ENCODE measurements at places on chromosomes 1 and 21. TPM values are rescaled to one million over a fixed set of nuclear protein-coding genes. Genes with fewer than 3 reads are reported as not detected.

Gene OR14K1
- total RNA-seq = not detected

Gene F5
- 0.37 TPM for total RNA-seq

DNA sequence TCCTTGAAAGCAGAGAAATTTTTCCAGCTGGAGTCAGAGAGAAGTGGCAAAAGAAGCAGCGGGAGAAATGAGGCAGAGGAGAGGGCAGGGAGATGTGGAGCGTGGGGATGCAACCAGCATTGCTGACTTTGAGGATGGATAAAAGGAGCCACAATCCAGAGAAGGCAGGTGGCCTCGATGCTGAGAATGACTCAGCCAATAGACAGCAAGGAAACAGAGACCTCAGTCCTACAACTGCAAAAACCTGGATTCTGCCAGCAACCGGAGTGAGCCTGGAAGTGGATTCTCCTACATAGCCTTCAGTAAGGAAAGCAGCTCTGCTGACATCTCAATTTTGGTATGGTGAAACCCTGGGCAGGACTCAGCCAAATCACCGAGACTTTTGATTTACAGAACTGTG lies 128.9 kb upstream of the ATP1B1 start:
- DNase-seq = no peak

GRCh38 chr1:14251871-14252270 lies 346.6 kb upstream of the KAZN start:
- DNase-seq = no peak

Gene LAD1
- total RNA-seq = 56.1 TPM

DNA sequence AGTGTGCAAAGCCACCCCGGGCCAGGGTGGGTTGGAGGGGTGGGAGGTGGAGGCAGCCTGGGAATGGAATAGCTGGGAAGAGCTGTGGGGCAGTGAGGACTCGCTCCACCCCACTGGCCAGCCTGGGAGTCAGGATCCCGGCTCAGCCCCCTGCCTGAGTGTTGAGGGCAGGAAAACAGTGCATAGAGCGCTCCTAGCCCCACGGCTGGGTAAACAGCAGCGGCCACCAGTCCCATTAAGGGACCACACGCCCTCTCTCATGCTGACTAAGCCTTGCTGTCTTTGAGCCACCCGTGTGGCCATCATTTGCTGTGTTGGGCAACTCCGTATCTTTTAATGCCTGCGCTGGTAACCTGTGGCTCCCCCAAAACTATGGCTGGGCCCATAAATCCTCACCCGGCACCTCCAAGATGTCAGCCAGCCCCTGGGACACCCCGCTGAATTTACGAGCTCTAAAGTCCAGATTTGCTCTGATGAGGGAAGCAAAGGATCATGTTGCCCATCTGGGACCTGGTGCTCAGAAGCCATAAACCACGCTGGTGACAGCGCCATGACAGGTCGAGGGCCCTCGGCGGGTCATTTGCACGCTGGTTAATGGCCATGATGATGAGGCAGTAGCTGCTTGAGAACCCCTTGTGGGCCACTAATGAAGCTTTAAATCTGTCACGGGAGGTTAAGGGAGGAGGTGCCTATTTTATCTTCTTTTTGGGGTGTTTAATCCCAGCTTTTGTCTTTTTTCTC lies 34.9 kb downstream of the SYF2 start:
- DNase-seq = no peak

DNA sequence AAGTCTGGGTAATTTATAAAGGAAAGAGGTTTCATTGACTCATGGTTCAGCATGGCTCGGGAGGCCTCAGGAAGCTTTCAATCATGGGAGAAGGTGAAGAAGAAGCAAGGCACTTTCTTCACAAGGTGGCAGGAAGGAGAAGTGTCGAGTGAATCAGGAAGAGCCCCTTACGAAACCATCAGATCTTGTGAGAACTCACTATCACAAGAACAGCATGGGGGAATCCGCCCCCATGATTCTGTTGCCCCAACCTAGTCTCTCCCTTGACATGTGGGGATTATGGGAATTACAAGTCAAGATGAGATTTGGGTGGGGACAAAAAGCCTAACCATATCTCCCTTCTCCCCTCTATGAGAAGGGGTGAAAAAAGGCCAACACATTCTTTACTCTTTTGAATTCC lies 11.2 kb upstream of the IVNS1ABP start:
- no peak for DNase-seq

GRCh38 chr21:42257091-42257765 lies 38.3 kb downstream of the ABCG1 start:
- no peak for DNase-seq

Measured in HCT116 (cell line).